ENCODE measurements at places on chromosomes 2 and 18.

DNA sequence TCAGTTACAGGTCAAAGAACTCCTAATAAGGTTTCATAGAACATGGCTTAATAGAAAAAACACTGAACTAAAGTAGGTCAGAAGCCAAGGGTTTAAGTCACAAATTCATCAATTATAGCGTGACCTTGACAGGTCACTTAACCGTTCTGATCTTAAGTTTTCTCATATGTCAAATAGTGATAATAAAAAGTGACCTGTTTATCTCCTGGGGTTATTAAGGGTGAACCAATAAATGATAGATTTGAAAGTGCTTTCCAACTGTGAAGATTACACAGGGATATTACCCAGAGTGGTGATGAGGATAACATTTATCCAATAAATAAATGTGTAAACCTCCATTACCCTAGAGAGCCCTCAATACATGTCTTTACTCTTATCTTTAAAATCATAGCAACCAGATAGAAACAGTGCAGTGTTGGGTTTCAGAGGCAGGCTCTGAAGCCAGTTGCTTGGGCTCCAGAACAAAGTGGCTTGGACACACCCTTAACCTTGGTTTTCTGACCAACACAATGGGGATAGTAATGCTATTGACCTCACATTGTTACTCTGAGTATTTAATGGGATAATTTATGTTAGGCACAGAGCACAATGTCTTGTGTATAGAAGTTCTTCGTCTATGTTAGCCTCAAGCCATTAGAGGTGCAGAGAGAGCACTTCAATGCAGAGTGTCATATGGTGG is 48.6 kb downstream of the KLHL14 start:
- DNase-seq = no peak

- no peak for DNase-seq
Measured at GRCh38 chr2:98458207-98458606, 13.5 kb downstream of the INPP4A start.

DNA sequence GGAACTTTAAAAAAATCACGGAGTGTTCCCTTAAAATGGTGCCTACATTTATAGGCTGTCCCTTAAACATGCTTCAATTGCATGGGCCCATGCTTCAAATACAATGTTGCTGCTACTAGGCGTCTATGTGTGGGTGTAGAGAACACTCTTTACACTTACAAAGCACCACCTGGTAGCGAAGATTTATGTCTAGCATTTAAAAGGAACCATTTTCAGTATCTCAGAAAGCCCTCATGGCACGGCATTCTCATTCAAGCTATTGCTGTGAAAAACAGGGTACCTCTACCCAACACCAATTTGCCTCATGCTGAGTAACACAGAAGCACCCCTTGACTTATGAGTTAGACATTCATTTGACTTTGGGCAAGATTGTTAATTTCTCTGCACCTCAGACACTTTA is 112.9 kb upstream of the CNTNAP5 start:
- no peak for DNase-seq

DNA sequence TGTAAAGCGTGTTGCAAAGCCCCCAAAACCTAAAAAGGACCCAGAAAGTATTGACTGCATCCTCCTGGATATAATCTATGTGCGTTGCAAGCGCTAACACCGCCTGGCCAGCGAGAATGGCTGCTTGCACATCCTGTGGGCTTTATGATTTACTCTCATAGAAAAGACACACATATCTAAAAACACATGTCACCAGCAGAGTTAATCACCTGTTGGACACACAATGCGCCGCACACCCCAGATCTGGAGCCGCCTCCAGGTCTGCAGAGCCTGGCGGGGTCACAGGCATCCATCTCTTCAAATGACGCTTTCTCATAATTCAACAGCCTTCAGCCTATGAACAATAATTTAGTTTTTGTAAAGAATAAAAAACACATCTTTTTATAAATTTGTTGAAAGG is 186.5 kb downstream of the RTP5 start:
- no peak for DNase-seq

- no peak for DNase-seq
Measured at GRCh38 chr2:17540093-17540812, at the start of gene VSNL1. Gene VSNL1 (plus strand): TSS chr2:17540696. CDS start chr2:17592075, 51,379 bp downstream.

DNA sequence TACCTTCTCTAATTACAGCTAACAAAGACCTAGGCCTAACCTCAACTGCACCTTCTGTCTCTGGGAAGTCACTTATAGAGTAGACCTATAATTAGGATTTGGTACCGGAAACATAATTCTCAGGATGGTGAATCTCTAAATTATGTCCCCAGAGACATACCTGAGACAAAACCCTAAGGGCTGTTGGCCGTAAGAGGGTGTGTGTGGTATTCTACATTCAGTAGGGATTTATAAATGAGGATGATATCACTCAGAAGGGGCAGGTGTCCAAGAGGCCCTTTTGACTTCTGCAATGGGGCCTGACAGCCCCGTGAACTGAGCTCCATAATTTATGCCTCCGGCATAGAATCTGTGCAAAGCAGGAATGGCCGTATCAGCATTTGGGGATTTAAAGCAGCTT is 13.5 kb upstream of the DARS1 start:
- DNase-seq = no peak

GRCh38 chr2:149492923-149493322 is 94.7 kb downstream of the MMADHC start:
- no peak for DNase-seq

DNA sequence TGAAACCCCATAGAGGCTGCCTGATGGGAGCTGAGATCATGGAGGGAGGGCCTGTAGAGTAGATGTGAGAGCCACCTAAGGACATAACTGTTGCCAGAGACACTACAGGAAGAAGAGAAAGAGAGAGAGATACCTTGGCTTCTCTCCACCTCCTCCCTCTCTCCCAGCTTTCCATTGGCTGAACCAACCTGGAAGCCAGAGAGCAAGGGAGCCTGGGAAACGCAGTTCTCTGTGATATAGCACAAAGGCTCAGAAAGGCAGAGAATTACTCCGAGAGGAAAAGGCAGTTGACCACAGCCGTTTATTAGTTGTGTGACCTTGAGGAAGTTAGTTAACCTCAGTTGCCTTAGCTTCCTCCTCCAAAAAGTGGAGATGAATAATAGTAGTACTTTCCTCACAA is 37.7 kb upstream of the MAT2A start:
- DNase-seq = no peak

GRCh38 chr18:74806700-74807416 is 209.2 kb downstream of the ZNF407 start:
- peak; percentile 69 for DNase-seq

- no peak for DNase-seq
Measured at GRCh38 chr18:46035696-46036680, 36.1 kb downstream of the PSTPIP2 start.

GRCh38 chr2:25341011-25341727 is 556 bp downstream of the DNMT3A start:
- DNase-seq = no peak

DNA sequence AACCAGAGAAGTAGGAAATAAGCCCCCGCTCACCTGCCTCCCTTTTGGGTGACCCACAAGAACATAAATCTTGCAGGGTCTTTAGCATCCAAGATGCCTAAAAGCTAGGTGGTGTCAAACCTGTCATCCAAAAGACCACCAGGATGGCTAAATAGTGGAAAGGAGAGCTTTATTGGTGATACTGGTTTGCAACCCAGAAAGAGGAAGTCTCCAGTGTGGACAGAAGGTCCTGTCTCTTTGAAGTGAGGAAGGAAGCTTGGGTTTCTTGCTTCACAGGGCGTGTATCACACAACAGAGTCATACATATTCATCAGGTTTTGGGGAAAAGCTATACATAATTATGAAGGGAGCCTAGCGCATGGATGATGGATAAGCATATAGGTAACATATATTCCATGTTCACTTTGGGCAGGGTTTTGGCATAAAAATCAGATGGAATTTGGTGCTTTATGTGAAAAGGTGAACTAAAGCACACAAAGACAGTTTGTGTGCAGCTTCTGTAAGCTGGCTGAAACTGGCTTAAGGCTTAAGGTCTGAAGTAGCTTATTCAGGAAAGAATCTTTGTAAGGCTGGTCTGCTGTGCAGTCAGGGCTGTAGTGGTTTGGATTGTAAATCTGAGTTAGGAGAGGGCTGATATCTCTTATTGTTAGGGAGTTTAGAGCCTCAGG is 102.2 kb upstream of the MSH2 start:
- no peak for DNase-seq

GRCh38 chr18:42644729-42645131 is 470.8 kb downstream of the RIT2 start:
- no peak for DNase-seq

GRCh38 chr2:222731201-222731621 is 59.8 kb downstream of the MOGAT1 start:
- DNase-seq = no peak

GRCh38 chr2:40556739-40557138 is 104.8 kb upstream of the SLC8A1 start:
- no peak for DNase-seq

- DNase-seq = no peak
Measured at GRCh38 chr2:137797641-137798040, 166.6 kb upstream of the HNMT start.

DNA sequence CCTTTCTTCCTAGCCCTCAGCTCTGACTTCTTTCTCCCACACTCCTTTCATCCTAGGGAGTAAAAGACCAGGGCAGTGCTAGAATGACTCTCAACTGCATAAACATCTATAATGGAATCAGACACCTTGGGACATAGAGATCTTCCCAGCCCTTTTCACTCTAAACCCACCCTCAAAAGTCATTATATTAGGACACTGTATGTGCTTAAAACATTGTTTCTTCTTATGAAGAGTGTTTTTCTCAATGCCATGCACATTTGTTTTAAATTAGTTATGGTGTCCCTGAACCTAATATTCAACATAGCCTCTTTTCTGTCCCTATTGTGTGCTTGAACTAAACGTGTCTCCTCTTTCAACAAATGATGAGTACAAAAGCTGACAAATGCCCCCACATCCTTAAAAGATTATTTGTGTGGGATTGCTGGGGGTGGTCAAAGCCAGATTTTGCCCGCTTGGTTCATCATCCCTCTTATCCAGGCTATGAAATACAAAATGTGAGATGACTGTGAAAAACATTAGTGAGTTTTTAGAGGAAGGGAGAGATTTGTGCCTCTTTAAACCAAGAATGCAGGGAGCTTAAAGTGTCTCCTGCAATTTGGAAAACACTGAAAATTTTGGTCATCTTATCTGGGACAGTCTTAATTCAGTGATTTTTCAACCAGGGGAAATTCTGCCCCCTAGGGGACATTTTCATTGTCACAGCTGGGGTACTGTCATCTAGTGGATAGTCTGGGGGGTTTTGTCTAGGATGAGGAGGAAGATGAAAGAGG is 29.0 kb downstream of the SERPINB5 start:
- no peak for DNase-seq

DNA sequence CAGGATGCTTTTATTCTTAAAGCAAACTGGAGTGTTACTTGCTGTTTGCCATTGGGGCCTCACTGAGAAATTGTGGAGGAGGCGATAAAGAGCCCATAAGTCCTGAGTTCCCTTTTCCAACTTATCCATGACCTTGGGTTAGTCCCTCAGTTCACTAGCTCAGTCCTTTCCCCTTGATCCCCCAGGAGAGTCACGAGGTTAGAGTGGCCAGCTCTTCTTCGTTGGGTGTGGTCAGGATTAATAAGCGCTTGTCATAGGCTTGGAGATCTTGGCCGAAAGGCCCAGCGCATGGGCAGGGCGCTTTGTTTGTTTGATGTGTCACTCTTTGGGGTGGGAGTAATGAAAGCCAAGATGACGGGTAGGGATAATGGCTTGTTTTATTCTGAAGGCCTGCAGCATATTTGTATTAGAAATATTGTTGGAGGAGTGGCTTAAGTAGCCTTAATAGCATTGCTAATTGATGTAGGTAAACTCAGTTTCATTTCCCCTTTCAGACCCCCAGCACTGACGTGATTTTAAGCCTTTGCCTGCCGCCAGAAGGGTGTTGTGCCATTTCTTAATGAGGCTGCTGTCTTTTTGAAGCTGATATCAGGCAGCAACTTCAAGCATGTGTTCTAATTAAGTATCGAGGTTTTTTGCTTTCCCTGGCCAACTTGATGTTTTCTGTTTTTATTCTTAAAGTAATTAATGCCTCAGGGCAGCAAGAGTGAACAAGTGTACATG is 15.7 kb downstream of the GRHL1 start:
- no peak for DNase-seq

Measured in HS-5 (cell line).